ENCODE measurements at places on chromosomes 16 and 17. TPM values are rescaled to one million over a fixed set of nuclear protein-coding genes. Genes with fewer than 3 reads are reported as not detected.

The PSMD12 gene
- total RNA-seq, result 26.2 TPM

The CBX2 gene
- total RNA-seq, result 19.4 TPM

The SMARCE1 gene
- total RNA-seq, result 103 TPM

The PDE6G gene
- total RNA-seq, result 4.4 TPM

The CMTM3 gene
- total RNA-seq, result 35.4 TPM

The SYCE1L gene
- 2.5 TPM for total RNA-seq

The KRT33B gene
- not detected for total RNA-seq

The GRAP gene
- total RNA-seq, result 12.4 TPM

The TMEM92 gene
- total RNA-seq, result 0.58 TPM

The AANAT gene
- total RNA-seq, result 0.41 TPM

The KRT32 gene
- total RNA-seq, result not detected

The FOXJ1 gene
- total RNA-seq, result 21.6 TPM

The KRT14 gene
- total RNA-seq, result 0.29 TPM

The CTRB1 gene
- not detected for total RNA-seq

The LGALS9B gene
- not detected for total RNA-seq

The GAN gene
- total RNA-seq, result 9.1 TPM

The FBXL16 gene
- total RNA-seq, result 0.93 TPM

The MYH11 gene
- 11.3 TPM for total RNA-seq

The DHRS7C gene
- 25.3 TPM for total RNA-seq

The CEP295NL gene
- total RNA-seq, result 8.1 TPM

The MFSD11 gene
- total RNA-seq, result 43.8 TPM

The CD79B gene
- 6.8 TPM for total RNA-seq

The KRTAP4-4 gene
- not detected for total RNA-seq

The KRT33A gene
- 0.12 TPM for total RNA-seq

Data from metanephros (tissue), 2 donors.